ENCODE measurements at places on chromosomes 7 and 10. TPM values are rescaled to one million over a fixed set of nuclear protein-coding genes. Genes with fewer than 3 reads are reported as not detected.

WEE2 gene
- 0.12 TPM for total RNA-seq

SLC13A1 gene
- total RNA-seq: 0.05 TPM

PRSS2 gene
- total RNA-seq: not detected

HEPACAM2 gene
- total RNA-seq: not detected

KCP gene
- total RNA-seq: not detected

CELF2 gene
- total RNA-seq: 111 TPM

CPN1 gene
- total RNA-seq: not detected

GJD4 gene
- not detected for total RNA-seq

CALHM2 gene
- 18.6 TPM for total RNA-seq

ZDHHC4 gene
- 21.0 TPM for total RNA-seq

DNMBP gene
- 1.4 TPM for total RNA-seq

HHEX gene
- 0.16 TPM for total RNA-seq

ALOX5 gene
- total RNA-seq: 3.1 TPM

GOLGA7B gene
- total RNA-seq: 0.26 TPM

ATG9B gene
- 4.7 TPM for total RNA-seq

CTNNA3 gene
- not detected for total RNA-seq

LRRC72 gene
- not detected for total RNA-seq

FEZF1 gene
- total RNA-seq: not detected

BICC1 gene
- total RNA-seq: not detected

SPDYE1 gene
- not detected for total RNA-seq

MPP7 gene
- total RNA-seq: 0.15 TPM

LAMB1 gene
- total RNA-seq: not detected

Measured in activated T-helper 1 cell treated with anti-CD3 and anti-CD28 coated beads, Interleukin-12 subunit alpha, Interleukin-12 subunit beta, Interleukin-2, Interleukin-4 antibody, amounts not matched to agents 30 ng/mL and 10 ng/mL and 1 ng/mL, durations not matched to agents 14 hours and 24 hours and 36 hours (primary cell).